ENCODE measurements at places on chromosomes 13 and 19.

DNA sequence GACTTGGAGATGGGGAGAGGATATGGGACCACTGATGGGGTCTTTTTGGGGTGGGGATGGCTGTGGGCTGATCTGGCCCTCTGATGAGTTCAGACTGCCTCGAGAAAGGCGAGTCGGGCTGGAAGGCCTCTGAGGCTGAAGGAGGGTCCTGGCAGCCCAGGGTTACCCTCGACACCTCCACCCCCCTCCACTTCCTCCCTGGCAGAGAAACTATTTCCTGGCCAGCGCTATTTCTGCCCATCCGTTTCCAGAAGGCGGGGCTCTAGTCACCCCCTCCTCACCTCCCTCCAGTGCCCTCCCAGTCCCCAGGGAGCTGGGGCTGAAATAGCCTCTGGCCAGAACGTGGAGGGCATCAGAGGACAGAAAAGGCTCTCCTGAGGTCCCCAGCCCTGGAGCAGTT is 9.7 kb downstream of the EXOC3L2 start:
- no peak for DNase-seq

DNA sequence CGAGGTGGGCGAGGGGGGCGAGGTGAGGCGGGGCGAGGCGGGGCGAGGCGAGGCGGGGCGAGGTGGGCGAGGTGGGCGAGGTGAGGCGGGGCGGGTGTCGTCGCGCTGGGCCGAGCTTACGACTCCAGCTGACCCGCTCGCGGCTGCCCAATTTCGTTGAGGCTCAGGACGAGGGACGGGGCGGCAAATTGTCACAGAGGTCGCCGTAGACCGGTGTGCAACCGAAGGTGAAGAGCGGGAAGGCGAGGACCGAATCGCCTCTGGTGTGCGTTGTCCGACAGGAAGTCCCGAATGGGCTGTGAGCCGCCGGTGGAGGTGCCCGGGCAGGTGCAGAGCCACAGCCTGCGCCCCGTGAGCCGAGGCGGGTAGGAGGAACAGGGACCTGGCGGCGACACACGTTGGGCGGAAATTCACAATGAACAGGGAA is at the start of gene LACC1:
Gene LACC1 (plus strand): TSS at position 150 of the 427 bp plus-strand sequence. CDS start 1,082 bp downstream, outside the sequence.
- no peak for DNase-seq

GRCh38 chr19:18503337-18503970 is 18.4 kb downstream of the ELL start:
- no peak for DNase-seq

DNA sequence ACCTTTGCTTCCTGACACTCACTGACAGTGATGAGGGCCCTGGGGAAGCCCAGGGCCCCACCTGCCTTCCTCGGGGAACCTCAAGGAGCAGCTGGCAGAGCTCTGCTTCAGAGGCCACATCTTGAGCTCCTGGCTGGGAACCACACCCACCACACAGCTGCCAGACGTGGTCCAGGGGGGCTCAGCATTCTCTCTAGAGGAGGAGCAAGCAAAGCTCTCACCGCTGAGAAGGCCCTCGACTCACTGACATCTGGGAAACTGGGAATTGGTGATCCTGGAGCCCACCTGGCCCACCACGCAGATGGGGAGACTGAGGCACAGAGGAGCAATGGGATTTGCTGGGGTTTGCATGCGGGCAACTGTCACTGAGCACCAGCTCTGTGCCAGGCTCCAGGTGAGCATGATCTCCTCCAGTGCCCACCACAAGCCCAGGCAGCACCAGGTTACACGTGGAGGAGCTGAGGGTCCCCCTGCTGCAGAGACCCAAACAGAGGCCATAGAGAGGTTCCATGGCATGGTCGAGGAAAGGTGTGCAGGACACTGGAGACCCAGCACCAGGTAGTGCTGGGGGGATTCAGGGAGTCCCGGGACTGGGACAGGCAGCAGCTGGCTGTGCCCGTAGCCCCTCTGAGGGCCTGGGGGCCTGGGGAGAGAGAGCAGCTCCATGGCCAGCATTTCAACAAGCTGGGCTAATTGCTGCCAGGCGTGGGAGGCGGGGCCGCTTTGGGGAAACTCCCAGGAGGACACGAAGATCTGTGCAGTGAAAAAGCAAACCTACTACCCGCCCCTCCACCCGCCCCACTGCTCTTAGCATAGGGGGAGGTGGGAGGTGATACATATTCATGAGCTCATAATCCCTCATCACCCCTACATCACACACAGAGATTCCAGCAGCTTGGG is 33.4 kb downstream of the PEPD start:
- DNase-seq, result no peak

DNA sequence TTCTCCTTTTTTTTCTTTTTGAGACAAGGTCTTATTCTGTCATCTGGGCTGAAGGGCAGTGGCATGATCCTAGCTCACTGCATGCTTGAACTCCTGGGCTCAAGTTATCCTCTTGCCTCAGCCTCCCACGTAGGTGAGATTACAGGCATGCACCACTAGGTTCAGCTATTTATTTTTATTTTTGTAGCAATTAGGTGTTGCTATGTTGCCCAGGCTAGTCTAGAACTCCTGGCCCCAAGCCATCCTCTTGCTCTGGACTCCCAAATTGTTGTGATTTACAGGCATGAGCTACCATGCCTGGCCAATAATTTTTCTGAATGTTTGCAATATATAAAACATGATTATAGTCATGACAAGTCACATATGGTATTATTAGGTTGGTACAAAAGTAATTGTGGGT is 161.1 kb upstream of the ATXN8OS start:
- DNase-seq, result no peak

DNA sequence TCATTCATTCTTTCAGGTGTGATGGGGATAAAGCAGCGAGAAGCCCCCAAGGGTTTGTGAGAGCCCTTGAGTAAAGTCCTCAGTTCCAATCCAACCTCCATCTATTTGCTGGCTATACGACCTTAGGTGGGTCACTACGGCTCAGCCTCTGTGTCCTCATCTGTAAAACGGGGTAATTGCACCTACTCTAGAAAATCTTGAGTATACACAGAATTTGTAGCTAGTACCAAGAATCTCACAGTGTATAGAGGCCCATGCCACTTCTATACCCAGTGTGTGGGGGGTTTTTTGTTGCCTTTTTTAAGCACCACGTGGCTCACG is 406 bp upstream of the DNMT1 start:
- no peak for DNase-seq

DNA sequence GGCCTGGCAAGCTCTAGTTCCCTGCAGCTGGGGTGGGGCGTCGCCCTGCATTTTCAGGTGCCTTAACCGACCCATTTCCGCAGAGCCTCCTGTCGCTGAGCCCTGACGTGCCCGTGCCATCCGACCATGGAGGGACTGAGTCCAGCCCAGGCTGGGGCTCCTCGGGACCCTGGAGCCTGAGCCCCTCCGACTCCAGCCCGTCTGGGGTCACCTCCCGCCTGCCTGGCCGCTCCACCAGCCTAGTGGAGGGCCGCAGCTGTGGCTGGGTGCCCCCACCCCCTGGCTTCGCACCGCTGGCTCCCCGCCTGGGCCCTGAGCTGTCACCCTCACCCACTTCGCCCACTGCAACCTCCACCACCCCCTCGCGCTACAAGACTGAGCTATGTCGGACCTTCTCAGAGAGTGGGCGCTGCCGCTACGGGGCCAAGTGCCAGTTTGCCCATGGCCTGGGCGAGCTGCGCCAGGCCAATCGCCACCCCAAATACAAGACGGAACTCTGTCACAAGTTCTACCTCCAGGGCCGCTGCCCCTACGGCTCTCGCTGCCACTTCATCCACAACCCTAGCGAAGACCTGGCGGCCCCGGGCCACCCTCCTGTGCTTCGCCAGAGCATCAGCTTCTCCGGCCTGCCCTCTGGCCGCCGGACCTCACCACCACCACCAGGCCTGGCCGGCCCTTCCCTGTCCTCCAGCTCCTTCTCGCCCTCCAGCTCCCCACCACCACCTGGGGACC is 1.2 kb downstream of the ZFP36 start:
- DNase-seq, result no peak

All from iPS DF 19.7 (cell line).